ENCODE measurements at places on chromosomes 5 and 9. TPM values are rescaled to one million over a fixed set of nuclear protein-coding genes. Genes with fewer than 3 reads are reported as not detected.
A peak's percentile ranks its signal among the peaks of the same experiment; 100 is the strongest.

DNA sequence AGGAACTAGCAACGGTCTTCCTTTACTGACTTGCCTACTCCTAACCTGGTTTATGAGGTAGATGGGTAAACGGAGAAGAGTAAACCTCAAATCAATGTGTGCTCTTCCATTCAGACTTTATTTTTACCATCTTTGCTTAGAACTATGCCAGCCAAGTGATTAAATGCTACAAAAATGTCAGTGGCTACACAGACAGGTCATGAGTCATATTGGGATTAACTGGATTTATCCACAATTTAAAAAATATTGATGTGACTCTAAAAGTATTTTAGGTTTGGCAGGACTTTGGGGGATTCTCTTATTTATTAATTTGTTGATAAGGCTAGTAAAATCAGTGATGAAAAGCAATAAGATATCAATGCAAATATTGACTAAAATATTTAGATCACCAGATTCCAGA is 275.0 kb downstream of the PLK2 start:
- peak; percentile 80 for DNase-seq

- no peak for DNase-seq
Observed at GRCh38 chr5:153678617-153679329, 188.3 kb downstream of the GRIA1 start.

GRCh38 chr9:100477241-100477640 is 4.3 kb downstream of the TMEFF1 start:
- no peak for DNase-seq

DNA sequence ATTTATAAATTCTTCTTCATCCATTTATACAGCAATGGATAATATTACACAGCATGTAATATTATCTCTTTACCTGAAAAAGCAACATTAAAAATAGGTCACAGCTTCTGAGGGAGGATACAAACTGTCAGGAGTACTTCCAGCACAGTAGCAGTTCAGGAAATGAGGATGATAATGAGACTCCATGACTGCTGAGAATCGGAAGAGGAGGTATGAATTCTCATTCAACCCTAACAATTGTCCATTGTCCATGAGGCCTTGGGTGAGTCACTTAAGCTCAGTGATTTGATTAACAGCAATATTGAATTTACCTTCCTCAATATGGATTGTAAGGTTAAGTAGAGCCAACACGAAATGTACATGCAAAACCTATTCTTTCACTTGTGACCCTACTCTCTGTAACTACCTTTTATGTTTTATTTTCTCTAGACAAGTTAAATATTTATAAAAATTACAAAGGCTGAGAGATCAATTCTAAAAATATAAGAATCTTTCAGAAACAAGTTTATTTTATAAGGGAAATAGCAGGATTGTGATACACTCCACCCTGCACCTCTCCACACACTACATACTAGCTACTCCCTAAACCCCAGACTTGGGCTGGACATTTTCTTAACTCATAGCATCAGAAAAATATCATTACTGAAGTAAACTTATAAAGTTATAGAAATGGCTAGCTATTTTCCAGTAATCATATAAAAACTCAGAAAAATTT is 159.1 kb upstream of the ACOT12 start:
- no peak for DNase-seq

- DNase-seq: no peak
Observed at GRCh38 chr9:35840881-35841644, 12.0 kb downstream of the TMEM8B start.

GRCh38 chr5:39376293-39376714 is 12.0 kb upstream of the C9 start:
- peak; percentile 72 for DNase-seq

DNA sequence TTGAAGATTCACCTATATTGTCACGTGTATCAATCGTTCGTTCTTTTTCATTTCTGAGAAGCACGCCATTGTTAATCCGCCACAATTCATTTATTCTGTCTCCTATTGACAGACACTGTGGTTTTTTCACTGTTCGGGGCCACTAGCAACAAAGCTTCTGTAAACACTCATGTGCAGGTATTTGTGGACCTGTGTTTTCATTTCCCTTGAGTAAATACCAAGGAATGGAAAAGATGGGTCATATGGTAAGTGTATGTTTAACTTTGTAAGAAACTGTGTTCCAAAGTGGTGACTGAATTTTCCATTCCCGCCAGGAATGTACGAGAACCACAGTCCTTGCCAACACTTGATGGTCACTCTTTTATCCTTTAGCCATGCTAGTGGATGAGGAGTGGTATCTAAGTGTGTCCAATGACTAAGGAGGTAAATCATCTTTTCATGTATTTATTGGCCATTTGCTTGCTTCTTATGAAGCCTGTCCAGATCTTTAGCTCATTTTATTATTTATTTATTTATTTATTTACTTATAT is 10.7 kb downstream of the ABO start:
- DNase-seq: no peak

DNA sequence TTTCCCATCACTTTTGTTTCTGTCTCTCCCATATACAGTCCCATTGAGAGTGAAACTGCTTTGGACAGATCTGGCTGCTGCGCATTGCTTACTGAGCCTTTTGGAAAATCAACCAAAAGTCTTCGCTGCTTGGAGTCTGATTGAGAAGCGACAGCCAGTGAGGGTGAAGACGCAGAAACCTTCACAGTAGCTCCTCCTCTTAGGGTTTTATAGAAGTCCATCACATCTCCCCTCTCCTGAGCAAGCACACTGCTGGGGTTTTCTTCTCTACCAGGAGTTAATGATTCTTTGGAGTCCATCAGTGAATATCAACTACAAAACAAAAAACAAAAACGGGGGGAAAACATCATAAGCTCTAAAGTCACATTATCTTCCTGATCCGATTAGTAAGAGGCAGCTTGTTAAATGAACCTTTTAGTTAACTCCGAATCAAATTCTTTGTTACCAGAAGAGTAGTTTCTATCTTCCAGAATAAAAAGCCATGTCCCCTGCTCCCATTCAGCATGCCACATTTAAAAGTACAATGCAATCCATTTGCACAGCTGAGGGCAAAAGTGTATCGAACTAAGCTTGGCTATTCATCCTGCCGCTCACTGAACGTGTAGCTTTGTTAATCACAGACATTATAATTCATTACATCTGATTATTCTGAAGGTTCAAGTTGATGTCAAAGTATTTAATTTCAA is 2.8 kb downstream of the NR3C1 start:
- peak; percentile 69 for DNase-seq

The FGD3 gene
- total RNA-seq: not detected

The LIX1 gene
- not detected for total RNA-seq

The ENHO gene
- not detected for total RNA-seq

The ZNF483 gene
- total RNA-seq: 0.25 TPM

The TSLP gene
- not detected for total RNA-seq

The CERCAM gene
- total RNA-seq: 525 TPM

The BNC2 gene
- total RNA-seq: 18.5 TPM

The MRPS2 gene
- total RNA-seq: 32.2 TPM

Data from GM23248 (cell line).